ENCODE measurements at places on chromosomes 5 and 9. TPM values are rescaled to one million over a fixed set of nuclear protein-coding genes. Genes with fewer than 3 reads are reported as not detected.

SIT1 gene
- 1.5 TPM for total RNA-seq

LEAP2 gene
- 1.7 TPM for total RNA-seq

ABLIM3 gene
- 26.7 TPM for total RNA-seq

EPB41L4A gene
- 44.8 TPM for total RNA-seq

LCN9 gene
- not detected for total RNA-seq

CYLC2 gene
- not detected for total RNA-seq

BHMT2 gene
- 3.9 TPM for total RNA-seq

PCDHA3 gene
- 0.77 TPM for total RNA-seq

ACOT12 gene
- total RNA-seq: not detected

DIRAS2 gene
- not detected for total RNA-seq

THOC3 gene
- 21.6 TPM for total RNA-seq

UBE2QL1 gene
- total RNA-seq: not detected

DMRT3 gene
- total RNA-seq: 0.24 TPM

RNF224 gene
- total RNA-seq: 0.21 TPM

SOWAHA gene
- 0.18 TPM for total RNA-seq

HBEGF gene
- 43.2 TPM for total RNA-seq

FBXL7 gene
- 8.0 TPM for total RNA-seq

GPRIN1 gene
- 1.4 TPM for total RNA-seq

Measured in lower lobe of right lung (tissue), 2 donors.